Activated CD8-positive, alpha-beta T cell treated with anti-CD3 and anti-CD28 coated beads for 36 hours (primary cell): ENCODE measurements at places on chromosomes 12 and 14. TPM values are rescaled to one million over a fixed set of nuclear protein-coding genes. Genes with fewer than 3 reads are reported as not detected.

DNA sequence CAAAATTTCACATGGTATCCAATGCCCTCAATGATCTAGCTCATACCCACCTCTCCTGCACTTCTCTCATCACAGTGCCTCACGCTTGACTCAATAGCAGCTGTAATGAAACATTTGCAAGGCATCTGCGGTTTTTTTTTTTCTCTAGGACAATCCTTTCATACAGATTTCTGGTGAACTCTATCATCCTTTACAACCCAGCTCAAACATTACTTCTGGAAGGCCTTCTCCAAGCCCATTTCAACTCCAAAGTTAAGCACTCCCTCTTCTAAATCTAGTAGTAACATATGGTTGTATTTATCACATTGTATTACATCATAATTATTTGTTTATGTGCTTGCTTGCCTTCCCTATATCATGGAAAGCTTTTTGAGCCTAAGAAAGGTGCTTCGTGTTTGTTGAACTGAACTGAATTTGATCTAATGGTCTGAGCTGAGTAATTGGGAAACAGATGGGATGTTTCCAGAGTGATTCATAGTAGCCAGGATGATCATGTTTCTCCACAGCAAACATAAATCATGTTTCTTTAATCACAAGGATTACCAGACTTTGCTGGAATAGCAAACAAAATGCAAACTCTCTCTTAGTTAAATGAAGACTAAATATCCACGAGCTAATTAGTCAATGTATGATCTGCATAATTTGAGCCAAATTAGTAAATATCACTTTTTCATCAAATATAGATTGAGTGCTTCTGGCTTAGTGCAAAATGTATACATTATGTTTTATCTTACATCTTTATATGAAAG lies 14.3 kb downstream of the CFL2 start:
- H3K4me1 ChIP-seq, result no peaks in the 10 kb centered on the region
- no peak overlapping the region for H3K4me3 ChIP-seq
- no peak overlapping the region for H3K27ac ChIP-seq
- DNase-seq, result no peak
- no peaks in the 10 kb centered on the region for H3K36me3 ChIP-seq

OVCH1 gene
- total RNA-seq, result not detected

CISTR gene
- total RNA-seq, result not detected

DNA sequence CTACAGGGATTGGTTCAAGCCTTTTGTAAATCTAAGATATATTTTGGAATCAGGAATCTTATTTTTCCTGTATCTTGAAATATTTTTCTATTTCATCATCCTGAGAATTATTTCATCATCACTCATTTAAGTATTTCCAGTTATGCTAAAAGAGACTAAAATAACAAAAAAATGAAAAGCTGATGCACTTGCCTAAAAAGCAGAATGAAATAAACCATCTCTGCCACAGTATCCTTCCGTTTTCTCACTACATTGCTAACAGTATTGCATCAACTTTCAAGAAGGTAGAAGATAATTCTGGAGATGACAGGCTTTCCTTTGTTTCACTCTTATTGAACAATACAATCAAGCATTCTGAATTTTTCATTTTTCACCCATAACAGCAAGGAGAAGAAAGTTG lies 31.1 kb upstream of the EIF5 start:
- H3K27me3 ChIP-seq, result peaks cover 3% of the 10 kb centered on the region
- no peak for DNase-seq
- H3K4me1 ChIP-seq, result no peaks in the 10 kb centered on the region
- no peak overlapping the region for H3K27ac ChIP-seq
- H3K4me3 ChIP-seq, result no peak overlapping the region
- no peaks in the 10 kb centered on the region for H3K36me3 ChIP-seq

DNA sequence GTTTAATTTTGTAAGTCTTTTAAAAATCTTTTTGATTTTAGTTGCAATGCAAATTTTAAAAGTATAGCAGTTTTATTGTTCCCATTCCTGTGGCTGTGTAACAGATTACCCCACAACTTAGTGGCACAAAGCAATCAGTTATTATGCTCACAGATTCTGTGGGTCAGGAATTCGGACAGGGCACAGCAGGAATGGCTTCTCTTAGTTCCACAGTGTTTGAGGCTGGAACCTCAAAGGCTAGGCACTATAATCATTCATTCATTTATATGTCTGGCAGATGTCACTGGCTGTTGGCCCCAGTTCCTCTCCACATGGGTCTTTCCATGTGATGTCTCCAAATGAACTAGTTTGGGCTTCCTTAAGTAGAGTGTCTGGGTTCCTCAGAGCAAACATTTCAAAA lies 193.3 kb downstream of the RAD51B start:
- DNase-seq, result no peak
- H3K4me1 ChIP-seq, result no peaks in the 10 kb centered on the region
- no peak overlapping the region for H3K27ac ChIP-seq
- H3K4me3 ChIP-seq, result no peak overlapping the region
- no peaks in the 10 kb centered on the region for H3K36me3 ChIP-seq

ZNF891 gene
- total RNA-seq, result 1.8 TPM

DNA sequence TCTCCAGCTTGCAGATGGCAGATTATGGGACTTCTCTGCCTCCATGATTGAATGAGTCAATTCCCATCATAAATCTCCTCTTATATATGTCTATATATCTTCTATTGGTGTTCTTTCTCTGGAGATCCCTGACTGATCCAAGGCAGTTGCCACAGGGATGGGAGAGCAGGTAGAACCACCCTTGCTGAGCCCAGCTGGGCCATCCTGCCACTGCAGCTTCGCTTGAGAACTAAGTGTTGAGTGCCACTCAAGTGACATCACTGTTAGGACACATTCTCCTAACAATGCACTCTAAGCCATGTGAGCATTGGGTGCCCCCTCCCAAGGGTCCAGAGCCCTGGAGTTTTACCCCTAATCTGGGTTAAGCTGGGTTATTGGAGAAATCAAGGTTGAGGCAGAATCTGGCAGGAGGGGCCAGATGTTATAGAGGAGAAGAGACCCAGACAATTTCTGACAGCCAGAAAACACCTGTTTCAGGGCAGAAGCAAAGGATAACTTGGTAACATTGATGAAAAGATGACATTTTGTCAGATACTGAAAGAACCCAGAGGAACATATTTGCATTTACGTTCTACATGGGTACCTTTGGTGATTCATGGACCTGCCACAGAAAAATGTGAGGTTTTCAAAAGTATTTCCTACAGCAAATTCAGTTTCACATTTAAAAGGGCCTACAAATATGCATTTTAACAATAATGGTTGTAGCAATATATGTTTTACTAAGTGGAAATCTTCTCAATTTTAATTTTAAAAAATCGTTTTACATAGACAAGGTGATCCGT lies 57.2 kb upstream of the MAX start:
- no peaks in the 10 kb centered on the region for H3K27me3 ChIP-seq
- peak overlapping the region; percentile 43 for H3K27ac ChIP-seq
- no peak for DNase-seq
- H3K4me1 ChIP-seq, result peaks cover 18% of the 10 kb centered on the region

TRIM9 gene
- total RNA-seq, result 6.5 TPM

RD3L gene
- not detected for total RNA-seq

PPP1CC gene
- total RNA-seq, result 242 TPM

GRCh38 chr14:77086951-77087350 lies 11.1 kb upstream of the CIPC start:
- no peak overlapping the region for H3K27ac ChIP-seq
- H3K4me3 ChIP-seq, result no peak overlapping the region
- H3K4me1 ChIP-seq, result peaks cover 5% of the 10 kb centered on the region
- peaks cover 5% of the 10 kb centered on the region for H3K36me3 ChIP-seq
- no peaks in the 10 kb centered on the region for H3K27me3 ChIP-seq

DNA sequence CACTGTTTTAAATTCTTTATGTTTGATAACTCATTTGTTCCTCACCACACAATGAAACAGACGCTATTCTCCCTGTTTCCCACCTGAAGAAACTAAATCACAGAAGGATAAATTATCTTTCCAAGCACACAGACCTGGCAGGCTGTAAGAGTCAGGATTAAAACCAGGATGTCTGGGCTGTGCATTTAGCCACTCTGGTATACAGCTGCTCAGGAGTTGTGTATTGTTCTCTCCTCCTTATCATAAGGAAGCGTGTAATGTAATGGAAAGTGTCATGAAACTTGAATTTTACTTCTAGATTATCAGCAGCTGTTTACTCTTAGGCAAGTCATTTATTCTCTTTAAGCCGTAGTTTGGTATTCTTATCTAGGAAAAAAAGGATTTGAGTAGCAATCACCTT lies 154.8 kb upstream of the LRIG3 start:
- no peaks in the 10 kb centered on the region for H3K4me1 ChIP-seq
- H3K4me3 ChIP-seq, result no peak overlapping the region
- no peak for DNase-seq
- H3K27me3 ChIP-seq, result no peaks in the 10 kb centered on the region
- no peaks in the 10 kb centered on the region for H3K36me3 ChIP-seq

- no peaks in the 10 kb centered on the region for H3K27me3 ChIP-seq
- H3K36me3 ChIP-seq, result no peaks in the 10 kb centered on the region
- H3K4me1 ChIP-seq, result no peaks in the 10 kb centered on the region
Measured at GRCh38 chr12:19410211-19410610, 29.1 kb upstream of the AEBP2 start.

DNA sequence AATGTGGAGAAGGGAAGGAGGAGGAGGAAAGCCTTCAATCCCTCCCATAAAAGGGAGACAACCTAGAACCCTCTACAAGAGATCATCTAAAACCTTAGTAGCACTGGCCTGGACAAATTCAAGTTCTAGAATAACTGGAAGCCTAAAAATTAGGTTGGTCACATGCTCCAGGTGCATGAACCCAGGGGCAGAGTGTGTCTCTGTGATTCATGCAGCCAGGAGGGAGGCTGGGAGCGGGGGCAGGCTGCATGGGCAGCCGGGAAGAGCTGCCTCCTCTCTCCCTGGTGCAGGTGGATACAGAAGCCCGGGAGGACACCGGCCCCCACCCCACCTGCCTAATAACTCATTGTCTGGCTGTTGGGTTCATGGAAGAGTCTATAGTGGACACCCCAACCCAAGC lies 38.6 kb downstream of the CCDC85C start:
- H3K27ac ChIP-seq, result no peak overlapping the region
- DNase-seq, result no peak
- no peaks in the 10 kb centered on the region for H3K36me3 ChIP-seq
- no peaks in the 10 kb centered on the region for H3K4me1 ChIP-seq
- H3K27me3 ChIP-seq, result no peaks in the 10 kb centered on the region
- H3K4me3 ChIP-seq, result no peak overlapping the region

DNA sequence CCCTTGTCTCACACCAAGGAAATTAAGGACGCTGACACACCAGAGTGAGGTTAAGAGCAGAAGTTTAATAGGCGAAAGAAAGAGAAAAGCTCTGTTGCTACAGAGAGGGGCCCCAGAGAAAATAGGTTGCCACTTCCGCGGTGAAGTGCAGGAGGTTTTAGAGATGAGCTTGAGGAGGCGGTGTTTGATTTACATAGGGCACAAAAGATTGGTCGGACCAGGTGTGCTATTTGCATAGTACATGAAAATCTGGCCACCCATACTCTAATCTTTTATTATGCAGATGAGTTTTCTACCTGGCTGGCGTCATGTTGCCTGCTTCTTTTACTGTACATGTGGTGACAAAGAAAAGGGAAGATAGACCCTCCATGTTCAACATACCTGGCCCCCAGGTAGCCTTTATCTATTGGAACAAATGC lies 23.3 kb upstream of the MYF6 start:
- H3K4me1 ChIP-seq, result no peaks in the 10 kb centered on the region
- H3K4me3 ChIP-seq, result no peak overlapping the region
- no peak overlapping the region for H3K27ac ChIP-seq
- no peaks in the 10 kb centered on the region for H3K27me3 ChIP-seq
